IMR-90 (cell line): ENCODE measurements at places on chromosomes 5 and 9. TPM values are rescaled to one million over a fixed set of nuclear protein-coding genes. Genes with fewer than 3 reads are reported as not detected.

The TAS2R1 gene
- not detected in 2 replicates for total RNA-seq

The DBH gene
- total RNA-seq, result not detected in 2 replicates

The BHMT gene
- not detected in 2 replicates for total RNA-seq

The SPEF2 gene
- 2.3 and 2.5 TPM in 2 replicates for total RNA-seq

The GPR150 gene
- total RNA-seq, result under 0.01 TPM in 2 replicates

- no peak overlapping the region for H3K4me3 ChIP-seq
- no peaks in the 10 kb centered on the region for H3K27me3 ChIP-seq
- H3K27ac ChIP-seq, result no peak overlapping the region
- no peaks in the 10 kb centered on the region for H3K36me3 ChIP-seq
Measured at GRCh38 chr5:68555907-68556681, 340.5 kb downstream of the PIK3R1 start.

DNA sequence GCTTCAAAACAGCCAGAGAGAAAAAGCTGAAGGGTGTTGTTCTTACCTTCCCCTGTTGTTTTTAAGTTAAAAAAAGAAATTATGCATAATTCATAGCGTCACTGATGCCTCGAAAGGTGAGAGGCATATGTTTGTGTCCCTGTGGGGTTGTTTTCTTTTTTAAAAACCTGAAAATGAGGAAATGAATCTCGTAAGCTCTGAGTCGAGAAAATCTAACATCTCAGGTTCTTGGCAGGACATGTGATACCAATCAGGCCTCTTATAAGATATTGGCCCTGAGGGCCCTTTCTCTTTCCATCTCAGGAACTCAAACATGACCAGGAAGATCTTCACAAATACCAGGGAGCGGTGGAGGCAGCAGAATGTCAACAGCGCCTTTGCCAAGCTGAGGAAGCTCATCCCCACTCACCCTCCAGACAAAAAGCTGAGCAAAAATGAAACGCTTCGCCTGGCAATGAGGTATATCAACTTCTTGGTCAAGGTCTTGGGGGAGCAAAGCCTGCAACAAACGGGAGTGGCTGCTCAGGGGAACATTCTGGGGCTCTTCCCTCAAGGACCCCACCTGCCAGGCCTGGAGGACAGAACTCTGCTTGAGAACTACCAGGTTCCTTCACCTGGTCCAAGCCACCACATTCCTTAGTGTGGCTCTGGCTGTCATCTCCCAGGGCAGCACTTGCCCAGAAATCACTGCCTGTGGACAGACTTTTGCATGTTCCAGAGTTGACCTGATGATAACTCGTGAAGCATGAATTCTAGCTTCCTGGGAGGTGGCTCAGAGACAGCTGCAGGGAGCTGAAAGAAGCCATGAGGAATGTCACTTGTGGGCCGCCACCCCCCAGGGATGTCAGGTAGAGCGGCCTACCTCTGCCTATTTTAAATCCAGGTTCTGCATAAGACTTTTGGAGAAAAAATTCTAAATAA is at the start of gene TAL2:
Gene TAL2, plus strand, starts transcription at position 274 of the 921 bp plus-strand sequence. Its CDS starts 40 bp downstream, at position 314.
- H3K36me3 ChIP-seq, result no peaks in the 10 kb centered on the region
- peaks cover 8% of the 10 kb centered on the region for H3K27me3 ChIP-seq
- H3K27ac ChIP-seq, result no peak within 1 kb of the TSS
- no peak for DNase-seq

DNA sequence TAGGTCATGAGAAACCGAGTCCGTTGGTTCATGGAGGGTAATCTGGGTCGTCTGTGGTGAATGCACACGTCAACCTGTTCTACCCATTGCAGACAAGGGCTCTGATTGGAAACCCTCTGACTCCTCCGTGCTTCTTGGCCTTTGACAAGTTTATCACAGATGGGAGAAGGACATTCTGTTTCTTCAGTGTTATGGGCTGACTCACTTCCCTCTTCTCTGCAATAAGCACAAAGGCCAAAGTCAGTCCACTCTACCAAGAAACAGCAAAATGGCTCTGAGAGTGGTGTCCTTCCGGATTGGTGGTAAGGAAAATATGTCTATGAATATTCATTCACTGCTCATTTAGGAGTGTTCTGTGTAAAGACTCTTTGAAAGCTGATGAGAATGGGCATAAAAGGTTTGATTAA is 89.3 kb downstream of the FEM1C start:
- no peak overlapping the region for H3K4me3 ChIP-seq
- no peaks in the 10 kb centered on the region for H3K27me3 ChIP-seq
- H3K36me3 ChIP-seq, result no peaks in the 10 kb centered on the region
- no peak overlapping the region for H3K27ac ChIP-seq

DNA sequence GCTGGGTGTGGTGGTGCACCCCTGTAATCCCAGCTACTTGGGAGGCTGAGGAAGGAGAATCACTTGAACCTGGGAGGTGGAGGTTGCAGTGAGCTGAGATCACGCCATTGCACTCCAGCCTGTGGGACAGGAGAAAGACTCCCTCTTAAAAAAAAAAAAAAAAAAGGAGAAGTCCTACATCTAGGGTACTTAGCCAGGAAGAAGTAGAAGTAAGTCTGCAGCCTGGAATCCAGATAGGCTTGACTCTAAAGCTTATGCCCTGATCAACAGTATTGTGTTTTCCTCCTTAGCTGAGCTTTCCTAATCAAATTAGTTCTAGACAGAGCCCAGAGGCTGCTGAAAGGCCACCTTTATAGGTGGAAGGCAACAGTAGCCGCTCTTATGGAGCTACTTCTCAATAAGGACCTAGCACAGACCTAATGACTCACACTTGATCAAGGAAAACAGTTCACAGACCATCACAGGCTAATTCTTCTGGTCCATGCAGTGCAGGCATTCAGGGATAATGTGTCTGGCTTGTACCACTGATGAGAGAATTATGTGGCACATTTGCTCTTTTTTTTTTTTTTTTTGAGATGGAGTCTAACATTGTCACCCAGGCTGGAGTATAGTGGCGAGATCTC is 105.5 kb upstream of the KLF4 start:
- peaks cover 11% of the 10 kb centered on the region for H3K27me3 ChIP-seq
- no peak for DNase-seq
- no peaks in the 10 kb centered on the region for H3K36me3 ChIP-seq
- H3K27ac ChIP-seq, result no peak overlapping the region
- H3K4me3 ChIP-seq, result no peak overlapping the region

DNA sequence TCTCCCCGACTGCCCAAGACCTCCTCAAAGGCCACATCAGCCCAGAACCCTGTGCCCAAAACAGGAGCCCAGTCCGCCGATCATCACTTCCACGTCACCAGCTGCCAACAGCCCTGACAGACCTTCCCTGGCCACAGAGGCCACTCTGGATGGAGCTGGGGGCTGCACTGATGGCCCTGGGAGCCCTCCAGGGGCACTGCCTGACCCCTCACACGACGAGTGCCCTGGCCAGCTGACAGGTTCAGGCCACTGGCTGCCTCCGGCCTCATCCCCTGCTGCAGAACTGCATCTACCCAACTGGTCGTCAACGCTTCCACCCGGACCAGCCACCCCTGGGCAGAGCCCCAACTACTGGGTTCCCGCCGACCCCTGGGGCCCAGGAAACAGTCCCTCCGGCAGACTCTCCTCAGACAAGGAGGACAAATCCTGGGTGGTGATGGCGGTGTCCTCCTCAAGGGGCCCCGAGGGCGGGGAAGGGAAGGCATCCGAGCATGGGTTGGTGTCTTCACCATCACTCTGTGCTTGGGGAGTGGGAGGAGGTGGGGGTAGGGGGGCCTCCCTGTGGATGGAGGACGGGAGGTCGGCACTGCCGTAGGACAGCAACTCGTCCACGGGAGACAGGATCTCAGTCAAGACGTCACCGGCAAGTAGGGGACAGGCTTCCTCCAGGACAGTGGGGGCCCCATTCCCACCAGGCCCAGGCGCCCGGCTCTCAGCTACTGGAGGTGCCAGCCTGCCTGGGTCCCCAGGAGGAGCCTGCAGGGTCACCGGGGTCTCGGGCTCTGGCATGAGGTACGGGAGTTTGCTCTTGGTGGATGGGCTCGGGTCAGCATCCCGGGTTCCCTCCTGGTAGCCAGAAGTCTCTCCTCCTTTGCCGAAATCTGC is 7.9 kb upstream of the QSOX2 start:
- H3K36me3 ChIP-seq, result no peaks in the 10 kb centered on the region
- H3K27ac ChIP-seq, result no peak overlapping the region
- DNase-seq, result no peak
- H3K4me1 ChIP-seq, result peaks cover 5% of the 10 kb centered on the region
